Activated CD4-positive, alpha-beta memory T cell treated with anti-CD3 and anti-CD28 coated beads for 36 hours (primary cell): ENCODE measurements at places on chromosomes 13 and 19. TPM values are rescaled to one million over a fixed set of nuclear protein-coding genes. Genes with fewer than 3 reads are reported as not detected.

GRCh38 chr19:45677351-45678230 lies 9.6 kb downstream of the GIPR start:
- peak; percentile 93 for DNase-seq

DNA sequence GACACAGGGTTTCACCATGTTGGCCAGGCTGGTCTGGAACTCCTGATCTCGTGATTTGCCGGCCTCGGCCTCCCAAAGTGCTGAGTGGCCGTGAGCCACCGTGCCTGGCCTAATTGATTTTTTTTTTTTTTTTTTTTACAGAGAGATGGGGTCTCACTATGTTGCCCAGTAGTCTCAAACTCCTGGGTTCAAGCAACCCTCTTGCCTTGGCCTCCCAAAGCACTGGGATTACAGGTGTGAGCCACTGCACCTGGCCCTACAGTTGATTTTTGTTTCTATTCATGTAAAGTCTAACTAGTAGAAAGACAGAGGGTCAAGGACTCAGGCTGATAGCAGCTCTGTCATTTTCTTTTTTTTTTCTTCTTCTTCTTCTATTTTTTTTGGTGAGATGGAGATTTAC lies 21.8 kb downstream of the FGF21 start:
- no peak for DNase-seq

GRCh38 chr13:72637561-72637960 lies 89.9 kb downstream of the MZT1 start:
- no peak for DNase-seq

Gene SF3A2
- 134 TPM for total RNA-seq

DNA sequence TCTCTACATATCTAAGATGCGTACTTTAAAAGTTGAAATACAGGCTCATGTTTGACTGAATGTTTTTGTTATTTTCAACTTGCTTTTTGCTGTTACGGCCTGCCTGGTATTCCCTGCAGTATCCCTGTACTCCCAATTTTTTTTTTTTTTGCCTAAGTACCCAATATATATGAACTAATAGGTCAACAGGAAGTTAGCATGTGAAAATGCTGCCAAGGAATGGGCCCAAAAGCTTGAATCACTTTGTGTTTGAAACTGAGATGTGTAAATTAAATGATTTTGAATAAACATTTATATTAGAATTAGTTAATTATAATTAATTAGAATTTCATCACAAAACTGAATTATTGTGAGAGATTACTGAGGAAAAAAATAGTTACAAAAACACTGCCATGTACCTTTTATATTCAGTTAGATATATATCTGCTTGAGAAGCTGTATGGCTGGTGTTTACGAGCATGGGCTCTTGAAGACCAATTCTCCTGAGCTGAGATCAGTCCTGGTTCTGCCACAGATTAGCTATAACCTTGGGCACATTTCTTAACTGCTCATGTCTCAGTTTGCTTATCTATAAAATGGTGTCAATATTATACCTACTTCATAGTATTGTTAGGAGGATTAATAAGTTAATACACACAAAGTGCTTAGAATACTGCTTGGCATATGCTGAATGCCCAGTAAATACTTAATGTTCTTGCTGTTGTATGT lies 16.0 kb downstream of the TDRD3 start:
- DNase-seq = no peak

DNA sequence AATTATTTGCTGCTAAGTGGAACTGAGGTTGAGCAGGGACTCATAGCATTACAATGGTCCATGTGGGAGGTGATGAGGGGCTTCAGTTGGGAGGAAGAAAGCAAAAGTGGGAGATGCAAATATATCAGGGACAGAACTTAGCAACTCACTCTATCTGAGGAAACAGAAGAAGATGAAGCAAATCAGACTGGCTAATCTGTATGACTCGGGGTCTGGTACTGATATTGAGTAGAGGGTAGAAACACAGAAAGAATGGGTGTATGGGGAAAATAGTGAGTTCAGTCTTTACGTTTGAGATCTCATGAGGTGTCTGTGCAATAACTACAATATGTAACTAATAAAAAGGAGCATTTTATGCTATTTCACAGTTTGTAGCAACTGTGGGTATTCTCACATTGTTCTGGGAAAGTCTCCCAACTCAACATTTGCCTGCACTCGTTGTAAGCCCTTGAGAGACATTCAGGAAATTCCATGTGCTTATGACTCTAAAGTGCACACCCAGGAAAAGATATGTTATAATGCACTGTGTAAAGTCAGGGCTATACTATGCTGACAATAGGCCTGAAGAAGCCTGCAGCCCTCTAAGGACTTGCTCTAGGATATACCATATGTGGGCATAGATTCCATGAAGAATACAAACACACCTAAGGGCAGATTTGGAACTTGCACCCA lies 183.5 kb downstream of the SPRY2 start:
- DNase-seq = no peak
